ENCODE measurements at places on chromosomes 2 and 18. TPM values are rescaled to one million over a fixed set of nuclear protein-coding genes. Genes with fewer than 3 reads are reported as not detected.

DNA sequence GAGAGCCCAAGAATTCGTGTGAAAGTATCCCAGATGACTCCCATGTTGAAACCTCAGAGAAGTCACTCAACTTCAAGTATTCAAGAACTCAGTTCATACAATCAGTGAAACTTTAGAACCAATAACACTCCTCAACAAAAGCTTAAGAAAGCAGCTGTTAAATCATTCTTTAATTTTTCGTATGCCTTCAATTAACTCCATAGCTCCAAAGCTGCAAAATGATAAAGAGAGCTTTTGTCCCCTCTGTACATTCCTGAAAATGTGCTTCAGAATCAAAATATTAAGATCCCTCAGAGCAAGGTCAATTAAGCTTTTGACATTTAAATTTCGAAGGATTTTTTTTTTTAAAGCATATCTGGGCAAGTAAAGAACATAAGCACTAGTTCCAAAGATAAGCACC, 4.7 kb downstream of the COBLL1 start:
- no peak for DNase-seq

DNA sequence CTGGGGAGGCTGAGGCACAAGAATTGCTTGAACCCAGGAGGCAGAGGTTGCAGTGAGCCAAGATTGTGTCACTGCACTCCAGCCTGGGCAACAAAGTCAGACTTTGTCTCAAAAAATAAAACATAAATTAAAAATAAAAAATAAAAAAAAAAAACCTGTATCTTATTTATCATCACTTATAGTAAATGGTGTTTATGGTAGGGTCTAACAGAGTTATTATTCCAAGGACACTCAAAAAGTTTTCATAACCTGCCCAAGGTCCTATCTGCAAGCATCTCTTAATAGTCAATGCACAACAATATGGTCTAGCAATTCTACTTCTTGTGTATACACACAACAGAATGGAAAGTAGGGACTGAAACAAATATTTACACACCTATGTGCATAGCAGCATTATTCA, 47.3 kb upstream of the MYCN start:
- no peak for DNase-seq

GRCh38 chr2:118974103-118974993, 32.4 kb downstream of the MARCO start:
- DNase-seq = no peak

DNA sequence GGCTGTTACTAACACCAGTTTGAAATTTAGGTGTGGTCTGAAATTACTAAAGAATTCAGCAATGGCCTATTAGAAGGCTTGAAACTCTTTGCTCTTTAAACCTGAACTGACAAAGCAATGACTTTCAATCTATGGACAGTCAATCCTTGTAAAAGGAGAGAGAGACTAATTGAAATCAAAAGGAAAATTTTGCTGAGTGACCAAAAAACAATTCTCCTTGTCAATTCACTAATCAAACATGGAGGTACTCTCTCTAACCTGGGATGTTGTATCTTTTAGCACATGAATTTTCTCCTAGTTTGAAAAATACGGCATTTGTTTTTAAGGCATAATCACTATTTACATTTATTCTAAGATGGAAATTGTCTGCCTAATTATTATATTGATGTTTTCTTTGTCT, 49.6 kb upstream of the ATIC start:
- DNase-seq = no peak

GRCh38 chr2:190415794-190416775, 7.9 kb downstream of the MFSD6 start:
- no peak for DNase-seq

- no peak for DNase-seq
Measured at GRCh38 chr2:171317492-171318125, 116.2 kb downstream of the METTL8 start.

GRCh38 chr18:35728676-35729075, 147.1 kb downstream of the GALNT1 start:
- no peak for DNase-seq

- DNase-seq = no peak
Measured at GRCh38 chr18:32918692-32919250, 145.9 kb upstream of the KLHL14 start.

Gene LINC00305
- total RNA-seq = not detected

Gene CERS6
- 78.9 TPM for total RNA-seq

Gene CYP1B1
- 12.9 TPM for total RNA-seq

All from suprapubic skin (tissue), 4 donors.